Activated effector memory CD4-positive, alpha-beta T cell treated with anti-CD3 and anti-CD28 coated beads, Interleukin-2, amount 50 U/mL, for 16 hours (primary cell): ENCODE measurements at places on chromosomes 6 and 20.

- no peak for DNase-seq
These were observed 1.4 kb downstream of the LAMP5 start for GRCh38 chr20:9515741-9516233.

GRCh38 chr6:119350202-119350951 is 816 bp upstream of the MAN1A1 start:
- DNase-seq, result no peak

DNA sequence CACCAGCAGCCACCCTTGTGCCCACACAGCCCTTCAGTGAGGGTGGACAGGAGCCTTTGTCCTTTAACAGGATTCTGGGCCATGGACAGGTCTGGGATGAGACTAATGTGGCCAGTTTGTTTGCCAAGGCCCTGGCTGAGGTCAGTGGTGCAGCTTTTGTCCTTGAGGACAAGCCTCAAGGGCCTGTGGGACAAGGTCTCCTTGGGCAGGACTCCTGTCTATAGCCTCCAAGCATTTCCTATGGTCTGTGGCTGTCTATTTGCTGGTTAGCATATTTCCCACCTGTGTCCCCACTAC is 44.1 kb downstream of the SUN5 start:
- DNase-seq, result no peak

GRCh38 chr6:87736809-87737540 is 34.9 kb upstream of the AKIRIN2 start:
- DNase-seq, result no peak

DNA sequence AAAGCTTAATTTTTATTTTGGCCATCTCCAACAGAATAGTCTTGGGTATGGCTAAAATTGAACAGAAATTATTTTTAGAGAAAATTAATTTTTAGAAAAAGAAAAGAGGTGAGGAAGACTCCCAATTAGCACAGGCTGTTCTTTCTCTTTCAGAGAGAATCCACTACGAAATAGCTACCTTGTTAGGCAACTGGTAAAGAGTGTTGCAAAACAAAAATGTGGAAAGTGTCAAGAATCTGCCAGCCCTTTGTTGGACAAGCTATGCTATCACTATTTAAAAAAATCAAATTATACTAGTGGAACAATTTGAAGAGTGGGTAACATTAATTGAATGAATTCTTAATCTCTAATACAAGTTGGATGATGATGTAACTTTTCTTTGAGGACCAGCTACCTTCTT is 19.2 kb upstream of the ZSCAN9 start:
- no peak for DNase-seq

DNA sequence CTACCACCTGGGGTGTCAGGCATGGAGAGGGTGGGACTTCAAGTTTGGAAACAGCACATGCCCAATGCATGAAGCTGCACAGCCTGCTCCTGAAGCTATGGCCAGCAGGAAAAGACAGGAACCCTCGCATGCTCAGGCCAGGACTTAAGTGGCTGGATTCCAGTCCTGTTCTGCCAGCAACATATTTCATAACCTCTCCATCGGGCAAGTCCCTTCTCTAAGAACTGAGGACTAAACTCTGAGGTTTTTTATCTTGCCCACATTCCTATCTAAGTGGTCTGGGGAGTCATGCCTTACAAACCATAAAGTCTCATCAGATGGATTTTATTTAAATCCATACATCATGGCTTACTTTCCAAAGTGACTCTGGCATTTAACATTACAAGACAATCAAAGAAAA is 27.5 kb upstream of the AGPAT4 start:
- DNase-seq, result no peak
